GDM1 (cell line): ENCODE measurements at places on chromosomes 5 and 9.

DNA sequence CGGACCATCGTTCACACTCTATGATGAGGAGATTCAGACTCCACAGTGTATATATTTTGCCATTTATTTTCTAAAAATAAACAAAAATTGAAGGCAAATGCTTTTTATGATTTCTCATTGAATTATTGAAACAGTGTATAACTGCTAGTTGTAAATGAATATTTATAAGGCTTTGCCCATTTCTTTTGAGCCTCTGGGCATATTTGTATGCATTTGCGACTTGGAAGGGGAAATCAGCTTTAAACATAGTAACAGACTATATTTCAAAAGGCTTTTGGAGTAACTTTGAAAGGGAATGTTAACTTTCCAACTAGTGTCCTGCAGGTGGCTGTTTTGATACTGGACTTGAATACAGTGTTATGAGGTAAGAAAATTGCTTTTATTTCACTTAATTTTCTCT is 26.0 kb downstream of the MRPL22 start:
- DNase-seq: no peak

- no peak for DNase-seq
Observed at GRCh38 chr5:135587721-135588663, 9.2 kb upstream of the CXCL14 start.

- DNase-seq: no peak
Observed at GRCh38 chr5:178486239-178486641, 104.0 kb downstream of the COL23A1 start.

GRCh38 chr5:157590478-157590877 is 14.9 kb upstream of the ADAM19 start:
- DNase-seq: no peak

DNA sequence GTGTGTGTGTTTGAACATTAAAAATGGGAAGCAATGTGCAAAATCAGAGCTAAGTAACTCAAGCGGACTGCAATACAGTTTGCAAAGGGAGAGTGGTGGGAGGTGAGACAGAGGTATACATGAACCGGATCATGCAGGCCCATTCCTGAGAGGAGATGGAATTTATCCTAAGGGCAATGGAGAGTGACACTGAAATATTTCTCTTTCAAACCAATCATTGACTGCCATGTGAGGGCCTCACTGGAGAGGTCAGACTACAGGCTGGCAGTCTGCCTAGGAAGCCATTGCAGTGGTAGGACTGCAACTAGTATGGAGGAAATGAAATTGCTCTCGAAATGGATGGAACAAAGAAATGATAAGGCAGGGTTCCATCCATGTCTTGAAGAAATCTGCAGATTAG is 34.8 kb downstream of the TNFSF15 start:
- no peak for DNase-seq

DNA sequence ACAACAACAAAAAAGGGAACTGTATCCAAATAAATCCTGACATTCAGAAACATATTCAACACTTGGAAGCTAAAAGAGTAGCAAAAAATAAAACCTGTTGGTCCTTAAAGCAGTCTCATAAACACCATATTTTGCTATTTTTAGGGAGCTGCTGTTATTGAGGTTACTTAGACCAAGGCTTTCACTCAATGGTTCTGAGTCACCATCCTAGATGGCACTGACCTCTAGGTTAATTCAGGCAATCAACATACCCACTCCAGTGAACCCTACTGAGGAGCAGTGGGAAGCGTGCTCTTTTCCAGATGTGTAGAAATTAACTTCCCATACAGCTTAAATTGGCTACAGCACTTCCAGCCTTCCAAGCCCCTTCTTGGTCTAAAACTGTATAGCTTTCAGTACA is 5.2 kb downstream of the GNAQ start:
- DNase-seq: no peak

- no peak for DNase-seq
Observed at GRCh38 chr5:24353611-24354010, 291.2 kb downstream of the CDH10 start.

DNA sequence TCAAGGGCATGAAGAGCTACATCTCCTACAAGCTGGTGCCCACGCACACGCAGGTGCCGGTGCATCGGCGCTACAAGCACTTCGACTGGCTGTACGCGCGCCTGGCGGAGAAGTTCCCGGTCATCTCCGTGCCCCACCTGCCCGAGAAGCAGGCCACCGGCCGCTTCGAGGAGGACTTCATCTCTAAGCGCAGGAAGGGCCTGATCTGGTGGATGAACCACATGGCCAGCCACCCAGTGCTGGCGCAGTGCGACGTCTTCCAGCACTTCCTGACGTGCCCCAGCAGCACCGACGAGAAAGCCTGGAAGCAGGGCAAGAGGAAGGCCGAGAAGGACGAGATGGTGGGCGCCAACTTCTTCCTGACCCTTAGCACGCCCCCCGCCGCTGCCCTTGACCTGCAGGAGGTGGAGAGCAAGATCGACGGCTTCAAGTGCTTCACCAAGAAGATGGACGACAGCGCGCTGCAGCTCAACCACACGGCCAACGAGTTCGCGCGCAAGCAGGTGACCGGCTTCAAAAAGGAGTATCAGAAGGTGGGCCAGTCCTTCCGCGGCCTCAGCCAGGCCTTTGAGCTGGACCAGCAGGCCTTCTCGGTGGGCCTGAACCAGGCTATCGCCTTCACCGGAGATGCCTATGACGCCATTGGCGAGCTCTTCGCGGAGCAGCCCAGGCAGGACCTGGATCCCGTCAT is 1.4 kb downstream of the SNX18 start:
- DNase-seq: no peak

DNA sequence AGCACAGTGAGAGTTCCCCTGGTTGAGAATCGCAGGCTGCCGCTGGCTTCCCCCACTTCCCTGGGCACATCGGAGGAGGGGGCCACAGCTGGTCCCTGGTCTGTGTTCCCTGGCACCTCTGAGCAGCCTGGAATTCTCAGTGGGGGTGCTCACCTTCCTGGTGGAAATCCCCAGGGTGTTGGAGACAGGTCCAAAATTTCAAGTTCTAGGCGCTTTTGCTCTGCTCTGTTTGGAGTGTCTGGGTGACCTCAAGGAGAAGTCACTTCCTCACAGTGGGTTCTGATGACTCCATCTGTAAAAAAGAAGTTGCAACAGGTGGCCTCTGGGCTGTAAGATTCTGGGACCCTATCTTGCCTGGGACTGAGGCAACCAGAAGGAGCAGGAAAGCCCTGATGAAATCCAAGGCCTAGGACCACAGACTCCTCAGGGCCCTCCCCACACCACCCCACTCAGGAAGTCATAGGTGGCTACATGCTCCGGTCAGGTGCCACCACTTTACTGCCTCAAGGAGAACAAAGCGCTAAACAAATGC is at the start of gene TRAF1:
TRAF1 (minus strand) TSS at position 400 of the 532 bp plus-strand sequence. CDS start 721 bp downstream, outside the sequence.
- DNase-seq: no peak

DNA sequence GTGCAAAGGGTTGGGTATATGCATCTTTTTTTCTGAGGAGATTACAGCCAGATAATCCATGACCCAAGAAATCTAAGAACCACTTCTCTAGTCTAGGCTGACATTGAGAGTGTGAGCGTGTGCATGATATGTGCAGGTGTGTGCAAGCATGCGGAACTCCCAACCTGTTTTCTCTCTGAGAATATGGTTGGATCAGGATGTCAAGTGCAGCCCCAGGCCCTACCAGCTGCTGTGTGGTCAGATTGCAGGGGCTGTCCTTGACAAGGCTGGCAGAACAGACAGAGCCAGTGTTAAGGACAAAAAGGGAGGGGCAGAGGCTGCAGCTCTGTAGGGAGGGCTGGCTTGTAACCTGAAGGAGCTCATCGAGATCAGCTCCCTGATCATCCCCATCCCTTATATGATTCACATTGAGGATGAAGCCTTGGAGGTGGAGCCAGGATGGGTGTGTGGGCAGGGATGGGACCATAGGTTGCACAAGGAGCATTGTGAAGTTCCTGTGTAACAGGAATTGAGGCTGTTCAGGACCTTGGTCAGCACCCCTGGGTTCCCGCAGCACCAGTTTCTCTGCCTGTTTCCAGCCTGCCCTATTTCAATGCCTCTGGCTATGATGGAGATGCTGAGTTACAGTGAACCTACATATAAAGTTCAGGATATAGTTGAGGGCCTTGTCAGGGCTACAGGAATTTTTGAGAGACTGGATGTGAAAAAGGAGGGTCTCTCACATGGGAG is 52.6 kb upstream of the ARAP3 start:
- DNase-seq: no peak

DNA sequence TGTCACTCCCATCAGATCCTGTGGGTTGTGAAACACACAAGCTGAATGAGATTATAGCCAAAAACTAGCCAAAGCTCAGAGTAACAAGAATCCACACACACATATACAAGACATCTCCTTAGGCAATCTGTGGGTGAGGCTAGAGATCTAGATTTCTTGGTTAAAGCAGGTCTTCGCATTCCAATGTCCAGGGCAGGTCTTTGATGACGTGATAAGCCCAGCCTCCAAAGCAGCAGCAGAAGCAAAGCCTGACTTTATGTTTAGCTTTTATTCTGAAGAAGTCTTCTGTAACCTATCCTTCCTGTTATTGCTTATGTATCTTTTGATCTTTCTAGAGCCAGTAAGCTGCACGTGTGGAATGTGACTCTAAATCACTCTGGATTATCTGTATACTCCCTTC is 199.1 kb upstream of the SLC30A5 start:
- DNase-seq: no peak

GRCh38 chr9:22065431-22066200 is 56.5 kb upstream of the CDKN2B start:
- no peak for DNase-seq

GRCh38 chr9:20526500-20527319 is 95.6 kb downstream of the MLLT3 start:
- no peak for DNase-seq

DNA sequence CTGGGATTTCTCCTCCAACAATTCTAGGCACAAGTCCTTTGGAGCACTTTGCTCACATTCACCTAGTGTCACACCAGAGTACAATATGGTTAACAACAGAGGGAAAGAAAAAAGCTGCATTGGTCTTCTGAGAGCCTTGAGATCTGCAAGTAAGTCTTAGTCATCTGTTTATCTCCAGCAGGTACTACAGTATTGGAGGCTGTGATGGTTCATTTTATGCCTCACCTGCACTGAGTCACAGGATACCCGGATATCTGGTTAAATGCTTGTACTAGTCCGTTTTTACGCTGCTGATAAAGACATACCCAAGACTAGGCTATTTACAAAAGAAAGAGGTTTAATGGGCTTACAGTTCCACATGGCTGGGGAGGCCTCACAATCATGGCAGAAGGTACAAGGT is 525.0 kb downstream of the NR2F1-AS1 start:
- no peak for DNase-seq

DNA sequence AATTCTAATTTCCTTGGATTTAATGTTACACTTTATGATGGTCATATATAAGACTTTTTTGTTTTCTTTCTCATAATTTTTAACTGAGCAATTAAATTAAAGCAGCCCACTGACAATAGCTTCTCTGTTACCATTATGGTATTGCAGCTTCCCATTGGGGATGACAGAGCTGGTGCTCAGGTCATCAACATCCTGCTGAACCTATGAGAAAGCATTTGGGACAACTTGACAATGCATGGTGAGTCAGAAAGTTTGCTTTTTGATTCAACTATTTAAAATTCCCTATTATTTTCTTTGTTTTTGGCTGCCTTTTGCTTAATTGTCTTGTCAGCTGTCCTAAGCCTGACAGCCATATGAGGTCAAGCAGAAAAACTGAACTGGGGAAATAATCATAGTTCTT is 487.4 kb upstream of the RIOK2 start:
- DNase-seq: no peak

DNA sequence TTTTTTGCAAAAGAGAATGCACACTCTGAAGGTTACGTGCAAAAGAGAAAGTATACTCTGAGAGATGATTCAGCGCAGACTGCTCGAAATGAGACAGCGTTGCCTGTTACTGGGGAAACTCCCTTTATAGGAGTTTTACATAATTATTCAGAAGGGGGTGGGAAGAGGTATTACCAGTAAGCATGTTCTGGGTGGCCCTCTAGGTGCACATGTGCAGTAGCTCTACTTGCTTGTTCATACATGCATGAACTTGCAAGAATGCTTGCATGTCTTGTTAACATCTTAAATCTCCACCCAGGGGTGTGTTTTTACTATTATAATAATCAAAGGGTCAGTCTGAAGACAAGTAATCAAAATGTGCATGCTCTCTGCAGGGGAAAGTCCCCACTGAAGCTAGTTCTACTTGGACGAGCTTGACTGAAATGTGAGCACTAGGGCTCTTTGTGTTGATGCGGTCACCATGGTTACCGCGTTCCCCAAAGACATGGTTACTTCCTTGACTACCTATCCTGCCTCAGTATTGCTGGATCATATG is 75.5 kb downstream of the SGCD start:
- no peak for DNase-seq

DNA sequence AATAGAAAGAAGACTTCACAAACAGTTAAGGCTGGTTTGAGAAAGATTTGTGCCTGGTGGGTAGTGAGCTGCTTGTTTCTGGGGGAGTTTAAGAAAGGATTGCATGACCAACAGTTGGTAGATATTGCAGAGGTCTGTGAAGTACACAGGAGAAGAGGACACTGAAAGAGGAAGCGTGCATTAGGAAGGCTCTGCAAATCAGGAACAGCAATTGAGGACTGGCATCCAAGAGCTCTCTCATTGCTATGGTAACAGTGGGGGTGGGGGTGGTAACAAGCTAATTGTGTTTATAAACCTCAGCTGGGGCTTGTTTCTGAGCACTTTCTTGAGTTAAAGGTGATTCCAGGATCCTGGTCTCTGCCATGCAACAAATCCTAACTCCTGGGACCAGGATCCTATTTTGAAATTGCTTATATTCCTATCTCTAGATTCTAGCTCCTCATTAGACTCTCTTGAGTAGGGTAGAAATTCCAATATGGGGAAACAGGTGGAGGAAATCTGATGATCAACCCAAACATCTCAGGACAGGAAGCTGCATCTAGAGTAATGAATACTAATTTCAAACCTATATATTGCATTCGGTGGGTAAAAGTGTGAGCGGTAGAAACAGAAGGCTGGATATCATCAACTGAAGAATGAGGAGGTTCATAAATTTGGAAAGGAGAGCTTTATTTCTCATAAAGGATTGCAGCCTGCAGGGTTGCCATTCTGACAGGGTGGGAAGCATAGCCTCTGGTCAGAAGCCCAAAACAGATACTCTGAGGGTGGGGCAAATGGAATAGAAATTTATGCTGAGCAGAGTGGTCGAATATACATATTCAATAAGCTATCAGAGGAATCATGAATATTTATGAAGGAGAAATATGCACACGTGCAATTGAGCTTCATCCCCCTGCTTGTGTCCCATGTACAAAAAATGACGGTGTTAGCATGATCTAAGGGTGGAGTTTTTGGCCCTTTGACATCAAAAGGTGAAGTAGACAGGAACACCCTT is 79.4 kb downstream of the PTTG1 start:
- peak; percentile 32 for DNase-seq
